ENCODE measurements at places on chromosomes 1 and 21. TPM values are rescaled to one million over a fixed set of nuclear protein-coding genes. Genes with fewer than 3 reads are reported as not detected.

DNA sequence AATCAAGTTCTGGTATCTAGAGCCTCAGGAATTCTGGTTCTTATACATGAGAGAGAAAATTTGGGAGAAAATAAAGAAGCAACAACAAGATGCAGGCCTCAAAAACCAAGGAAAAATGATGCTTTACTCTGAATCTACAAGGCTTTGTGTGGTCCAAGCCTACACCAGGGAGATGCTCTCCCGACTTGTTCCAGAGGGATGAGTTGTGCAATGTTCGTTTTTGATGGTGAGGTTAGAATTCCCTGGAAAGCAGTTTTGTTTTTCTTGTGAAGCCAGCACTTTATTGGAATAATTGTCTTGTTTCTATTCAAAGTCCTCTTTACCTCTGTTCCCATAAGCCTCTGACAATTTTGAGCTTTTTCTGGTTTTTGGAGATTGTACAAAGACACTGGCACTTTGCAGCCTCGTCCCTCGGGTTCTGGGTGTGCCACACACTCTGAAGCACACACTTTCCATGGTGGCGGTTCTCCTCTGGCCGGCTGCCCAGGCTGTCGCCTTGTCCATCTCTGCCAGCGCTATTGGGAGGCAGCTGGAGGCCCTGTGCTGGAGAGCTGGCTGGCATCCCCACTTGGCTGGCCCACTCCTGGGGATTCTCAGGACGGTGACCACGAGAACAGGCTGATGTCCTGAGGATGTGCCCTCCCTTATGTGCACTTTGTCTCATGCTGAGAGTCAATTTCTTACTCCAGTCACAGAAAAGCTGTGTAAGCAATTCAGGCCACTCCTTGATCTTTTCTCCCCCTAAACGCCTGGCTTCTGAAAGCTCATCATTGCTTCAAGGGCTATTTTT, 70.2 kb downstream of the EDEM3 start:
- DNase-seq, result no peak

DNA sequence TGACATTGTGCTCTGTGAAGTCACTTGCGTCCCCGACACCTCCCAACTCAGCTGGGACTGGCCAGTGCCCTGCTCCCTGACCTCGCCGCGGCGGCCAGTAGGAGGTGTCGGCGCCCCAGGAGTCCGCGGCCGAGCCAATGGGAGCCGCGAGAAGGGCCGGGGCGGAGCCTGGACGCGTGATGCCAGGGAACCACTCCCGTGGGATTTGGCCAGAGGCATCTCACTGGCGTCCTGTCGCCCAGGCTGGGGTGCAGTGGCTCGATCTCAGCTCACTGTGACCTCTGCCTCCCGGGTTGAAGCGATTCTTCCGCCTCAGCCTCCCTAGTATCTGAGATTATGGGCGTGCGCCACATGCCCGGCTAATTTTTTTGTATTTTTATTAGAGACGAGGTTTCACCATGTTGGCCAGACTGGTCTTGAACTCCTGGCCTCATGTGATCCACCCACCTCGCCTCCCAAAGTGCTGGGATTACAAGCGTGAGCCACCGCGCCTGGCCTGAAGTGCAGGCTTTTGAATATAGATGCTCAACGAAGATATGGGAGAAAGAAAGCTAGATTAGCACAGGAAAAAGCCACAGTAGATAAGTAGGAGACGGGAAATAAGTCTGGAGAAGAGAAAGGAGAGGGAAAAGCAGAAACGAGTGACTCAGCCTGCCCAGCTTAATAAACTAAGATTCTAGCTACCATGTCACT, 38.0 kb downstream of the ZBTB8OS start:
- peak; percentile 55 for DNase-seq

GRCh38 chr1:196873385-196873784, 14.5 kb upstream of the CFHR4 start:
- no peak for DNase-seq

DNA sequence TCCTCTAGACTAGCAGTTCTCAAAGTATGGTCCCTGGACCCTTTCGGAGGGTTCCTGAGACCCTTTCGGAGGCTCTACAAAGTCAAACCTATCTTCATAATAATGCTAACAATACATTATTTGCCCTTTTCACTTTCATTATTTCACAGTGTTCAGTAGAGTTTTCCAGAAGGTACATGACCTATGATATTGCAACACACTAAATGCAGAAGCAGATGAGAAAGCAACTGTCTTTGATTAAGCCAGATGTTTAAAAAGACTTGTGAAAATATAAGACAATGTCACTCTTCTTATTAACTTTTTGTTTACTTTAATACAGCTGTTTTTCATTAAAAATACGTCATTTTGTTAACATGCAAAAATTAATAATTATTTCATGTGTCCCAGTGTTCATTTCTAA, 5.8 kb downstream of the KCNJ10 start:
- DNase-seq, result no peak

- no peak for DNase-seq
These were observed 224.6 kb upstream of the C1orf174 start for GRCh38 chr1:4124631-4125145.

The RNU1-2 gene
- total RNA-seq, result 3,261 TPM

- DNase-seq, result no peak
These were observed 387.2 kb upstream of the VAMP3 start for GRCh38 chr1:7383671-7384520.

GRCh38 chr1:71882637-71883036, 399.7 kb downstream of the NEGR1 start:
- DNase-seq, result no peak

- no peak for DNase-seq
These were observed 232.0 kb upstream of the PLXNA2 start for GRCh38 chr1:208475951-208476845.
